ENCODE measurements at places on chromosomes 5 and 9. TPM values are rescaled to one million over a fixed set of nuclear protein-coding genes. Genes with fewer than 3 reads are reported as not detected.

DNA sequence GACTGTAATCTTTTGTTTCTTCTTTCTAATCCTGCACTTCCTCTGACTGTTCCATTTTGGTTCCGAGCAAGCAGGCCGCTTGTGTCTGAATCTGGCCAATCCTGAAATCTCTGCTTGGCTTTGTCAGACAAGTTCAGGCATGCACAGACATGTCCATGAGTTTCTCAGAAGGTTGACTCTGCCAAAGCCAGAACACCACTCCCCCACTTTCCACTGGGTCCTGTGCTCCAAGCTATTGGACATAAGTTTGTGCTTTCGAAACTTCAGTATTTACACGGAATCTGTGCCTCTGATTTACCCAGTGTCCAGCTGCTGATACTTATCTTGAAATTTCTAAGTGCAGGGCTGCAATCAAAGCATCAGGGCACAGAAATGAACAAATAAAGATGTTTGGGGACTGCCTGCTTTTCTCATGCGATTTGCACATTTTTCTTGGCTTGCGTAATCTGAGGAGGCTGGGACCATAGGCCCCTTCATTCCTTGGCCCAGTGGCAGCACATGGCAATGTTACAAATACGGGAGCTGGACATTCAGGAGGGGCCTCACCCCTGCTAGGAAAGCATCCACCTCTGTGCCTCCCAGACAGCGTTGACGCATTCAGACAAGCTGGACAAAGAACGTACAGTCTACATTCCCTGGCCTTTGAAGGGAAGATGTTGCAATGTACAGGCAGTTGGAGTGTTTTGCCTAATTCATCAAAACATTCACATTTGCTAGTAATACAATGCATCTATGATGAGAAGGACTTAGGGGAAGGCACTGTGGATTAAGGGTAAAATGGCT lies 209.2 kb upstream of the PAPPA start:
- H3K27ac ChIP-seq = peak overlapping the region; percentile 90
- no peaks in the 10 kb centered on the region for H3K27me3 ChIP-seq
- H3K4me3 ChIP-seq = peak overlapping the region; percentile 10

- no peak overlapping the region for H3K27ac ChIP-seq
- H3K36me3 ChIP-seq = no peaks in the 10 kb centered on the region
- no peak overlapping the region for H3K4me3 ChIP-seq
Measured at GRCh38 chr5:147854894-147855773, 23.4 kb upstream of the SCGB3A2 start.

DNA sequence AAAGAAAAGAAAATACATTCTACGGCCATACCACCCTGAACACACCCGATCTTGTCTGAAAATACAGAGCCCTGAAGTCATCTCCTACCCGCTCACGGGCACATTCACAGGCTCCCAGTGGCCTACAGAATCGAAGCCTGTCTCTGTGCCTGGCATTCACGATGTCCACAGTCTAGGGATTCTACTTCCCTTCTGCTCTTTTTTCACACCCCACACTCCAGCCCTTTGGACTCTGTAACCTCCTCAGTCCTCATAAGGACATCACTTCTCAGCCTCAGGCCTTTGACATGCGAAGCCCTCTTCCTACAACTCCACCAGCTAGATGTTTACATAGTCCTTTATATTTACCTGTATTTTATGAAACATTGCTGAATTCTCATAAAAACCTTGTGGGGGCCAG lies 77.8 kb downstream of the CSNK1A1 start:
- no peak overlapping the region for H3K4me3 ChIP-seq
- no peak overlapping the region for H3K27ac ChIP-seq
- no peaks in the 10 kb centered on the region for H3K4me1 ChIP-seq
- no peaks in the 10 kb centered on the region for H3K27me3 ChIP-seq

Gene SEC16A
- total RNA-seq = 66.1 TPM

Gene LSM11
- total RNA-seq = 1.3 TPM

Gene ANKRD20A1
- total RNA-seq = 0.21 TPM
